RWPE1 (cell line): ENCODE measurements at places on chromosomes 11 and 22.

DNA sequence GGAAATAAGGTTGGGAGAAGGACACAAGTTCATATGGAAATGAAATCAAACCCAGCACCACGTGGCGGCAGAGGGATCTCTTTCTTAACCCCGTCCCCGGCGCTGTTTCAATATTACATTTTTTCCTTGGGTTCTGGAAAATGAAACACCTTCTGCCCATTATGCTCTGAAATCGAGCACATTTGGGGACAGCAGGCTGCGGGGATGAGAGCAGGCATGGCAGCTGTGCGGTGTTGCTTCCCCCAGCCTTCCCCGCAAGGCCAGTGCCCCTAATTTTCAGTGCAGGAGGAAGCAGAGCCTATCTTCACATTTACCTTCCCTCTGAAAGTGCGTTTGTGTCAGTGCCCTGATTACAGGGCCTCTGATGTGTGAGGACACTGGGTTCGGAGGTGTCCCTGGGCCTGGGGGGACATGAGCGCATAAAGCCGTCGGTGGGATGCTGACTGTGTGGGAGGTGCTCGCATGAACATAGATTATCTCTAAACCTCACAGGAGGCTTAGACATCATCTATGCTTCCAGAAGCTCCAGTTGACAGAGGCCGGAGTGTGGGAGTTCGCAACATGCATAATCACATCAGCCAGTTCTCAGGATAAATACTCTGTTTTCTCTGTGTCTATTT, 921.3 kb downstream of the BRD1 start:
- no peak for DNase-seq

DNA sequence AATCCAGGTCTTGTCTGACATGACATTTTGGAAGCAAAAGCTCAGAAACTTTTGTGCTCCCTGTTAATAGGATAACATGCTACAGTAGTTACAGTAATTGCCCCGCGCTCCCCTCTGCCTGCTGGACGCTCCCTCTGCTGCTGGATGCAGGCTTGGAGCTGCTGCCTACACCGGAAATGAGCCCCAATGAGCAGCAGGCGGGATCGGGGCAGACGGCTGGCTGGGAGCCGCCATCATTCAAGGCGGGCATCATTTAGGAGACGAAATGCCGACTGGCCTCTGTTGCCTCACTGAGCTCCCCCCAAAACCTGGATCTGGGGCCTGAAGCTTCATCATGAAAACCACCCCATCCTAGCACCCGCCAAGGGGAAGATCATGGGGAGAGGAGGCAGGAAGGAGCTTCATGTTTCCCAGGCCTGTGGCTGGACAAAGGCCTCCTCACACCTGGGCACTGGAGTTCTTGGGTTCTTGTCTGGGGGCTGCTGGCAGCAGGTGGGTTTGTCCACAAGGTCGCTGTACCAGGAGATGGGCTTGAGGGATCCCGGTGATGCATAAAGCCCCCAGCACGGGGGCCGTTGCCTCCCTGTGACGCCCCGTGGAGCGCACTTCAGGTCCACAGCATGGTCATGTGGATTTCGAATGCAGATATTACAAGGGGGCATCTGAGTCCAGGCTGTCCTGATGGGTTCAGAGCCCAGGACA, 664.3 kb downstream of the BRD1 start:
- no peak for DNase-seq

- DNase-seq: no peak
Measured at GRCh38 chr11:2945031-2945756, 16.0 kb upstream of the PHLDA2 start.

DNA sequence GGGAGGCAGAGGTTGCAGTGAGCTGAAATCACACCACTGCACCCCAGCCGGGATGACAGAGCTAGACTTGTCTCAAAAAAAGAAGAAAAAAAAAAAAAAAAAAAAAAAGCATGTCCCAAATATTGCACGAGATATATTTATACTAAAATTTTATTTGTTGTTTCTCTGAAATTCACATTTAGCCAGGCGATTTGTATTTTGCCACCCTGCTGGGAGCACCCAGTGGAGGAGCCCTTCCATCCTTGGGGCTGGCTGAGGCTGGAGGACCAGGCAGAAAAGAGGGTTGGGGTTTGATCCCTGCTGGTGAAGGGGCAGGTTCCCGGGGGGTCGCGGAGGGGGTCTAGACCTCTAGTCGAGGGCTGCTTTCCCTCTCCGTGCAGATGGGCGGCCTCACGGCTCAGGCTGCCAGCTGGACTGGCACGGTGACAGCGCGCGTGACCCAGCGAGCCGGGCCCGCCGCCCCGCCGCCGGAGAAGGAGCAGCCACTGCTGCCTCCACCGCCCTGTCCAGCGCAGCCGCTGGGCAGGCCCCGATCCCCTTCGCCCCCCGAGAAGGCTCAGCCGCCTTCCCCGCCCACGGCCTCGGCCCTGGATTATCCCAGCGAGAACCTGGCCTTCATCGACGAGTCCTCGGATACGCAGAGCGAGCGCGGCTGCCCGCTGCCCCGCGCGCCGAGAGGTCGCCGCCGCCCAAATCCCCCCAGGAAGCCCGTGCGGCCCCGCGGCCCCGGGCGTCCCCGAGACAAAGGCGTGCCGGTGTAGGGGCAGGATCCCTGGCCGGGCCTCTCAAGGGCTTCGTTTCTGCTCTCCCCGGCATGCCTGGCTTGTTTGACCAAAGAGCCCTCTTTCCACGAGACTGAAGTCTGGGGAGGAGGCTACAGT, 952 bp upstream of the CATSPERZ start:
- DNase-seq: no peak

DNA sequence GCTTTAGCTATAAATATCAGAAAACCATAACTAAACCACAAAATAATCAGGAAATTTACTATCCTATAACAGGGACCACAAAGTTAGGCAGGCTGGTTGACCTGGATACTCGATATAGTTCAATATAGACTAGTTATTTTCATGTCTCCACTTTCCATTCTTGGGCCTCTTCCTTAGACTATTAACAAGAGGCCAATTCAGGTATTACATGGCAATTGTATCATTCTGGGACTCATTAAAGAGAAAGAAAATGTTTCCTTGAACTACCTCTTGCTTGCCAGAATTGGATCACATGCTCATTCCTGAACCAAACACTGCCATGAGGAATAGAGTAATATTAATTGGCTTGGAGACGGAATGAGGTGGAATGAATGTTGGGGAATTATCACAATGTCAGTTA, 76.0 kb downstream of the EIF3M start:
- peak; percentile 4 for DNase-seq

- DNase-seq: no peak
Measured at GRCh38 chr11:83612891-83613766, 327.0 kb upstream of the CCDC90B start.

DNA sequence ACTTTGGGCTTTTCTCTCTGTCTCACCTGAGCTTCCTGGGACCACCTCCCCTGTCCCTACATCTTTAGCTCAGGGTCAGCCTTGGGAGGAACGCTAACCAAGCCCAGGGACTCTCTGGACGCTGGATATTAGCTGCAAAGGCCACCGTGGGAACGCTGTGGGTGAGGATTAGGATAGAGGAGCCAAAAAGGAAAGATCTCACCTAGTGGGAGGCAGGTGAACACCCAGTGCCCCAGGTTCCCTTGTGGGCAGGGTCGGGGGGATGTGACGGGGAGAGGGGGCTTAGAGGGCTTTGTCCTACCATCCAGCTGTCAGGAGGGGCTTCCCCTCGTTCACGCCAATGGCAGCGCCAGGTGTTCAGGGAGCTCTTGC, 50.2 kb downstream of the LINC01488 start:
- no peak for DNase-seq

DNA sequence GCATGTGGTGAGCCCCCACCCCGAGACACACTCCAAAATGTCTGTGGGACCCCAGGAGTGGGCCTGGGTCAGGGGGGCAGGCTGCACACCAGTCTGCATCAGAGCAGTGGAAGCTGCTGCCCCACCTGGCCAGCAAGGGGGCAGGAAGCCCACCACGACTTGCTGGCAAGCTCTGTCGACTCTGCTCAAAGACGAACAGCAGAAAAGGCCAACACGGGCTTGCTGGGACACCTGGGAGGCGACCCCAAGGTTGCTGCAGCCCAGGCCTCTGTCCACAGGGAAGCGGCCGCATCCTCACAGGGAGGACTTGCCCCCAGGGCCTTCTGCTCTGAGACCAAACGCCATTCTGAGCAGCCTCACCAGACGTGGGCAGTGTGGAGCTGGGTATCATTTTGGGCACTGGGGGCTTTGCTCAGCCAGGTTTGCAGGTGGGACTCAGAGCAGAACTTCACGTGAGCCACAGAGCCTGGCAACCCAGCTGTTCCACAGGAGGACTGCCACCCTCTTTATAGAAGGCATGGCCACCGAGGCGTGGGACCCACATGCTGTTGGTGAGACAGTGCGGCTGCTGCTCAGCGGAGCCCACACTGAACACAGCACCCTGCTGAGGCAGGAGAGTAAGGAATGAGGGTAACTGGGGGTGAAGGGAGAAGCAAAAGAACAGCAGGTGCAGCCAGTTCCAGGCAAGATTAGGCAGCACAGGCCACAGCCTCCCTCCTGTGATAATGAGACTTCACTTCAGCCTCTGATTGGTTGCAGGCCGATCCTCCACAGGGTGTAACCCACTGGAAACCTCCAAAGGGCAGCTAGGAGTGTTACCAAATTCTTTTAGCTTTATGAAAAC, 11.0 kb downstream of the IL17REL start:
- no peak for DNase-seq

DNA sequence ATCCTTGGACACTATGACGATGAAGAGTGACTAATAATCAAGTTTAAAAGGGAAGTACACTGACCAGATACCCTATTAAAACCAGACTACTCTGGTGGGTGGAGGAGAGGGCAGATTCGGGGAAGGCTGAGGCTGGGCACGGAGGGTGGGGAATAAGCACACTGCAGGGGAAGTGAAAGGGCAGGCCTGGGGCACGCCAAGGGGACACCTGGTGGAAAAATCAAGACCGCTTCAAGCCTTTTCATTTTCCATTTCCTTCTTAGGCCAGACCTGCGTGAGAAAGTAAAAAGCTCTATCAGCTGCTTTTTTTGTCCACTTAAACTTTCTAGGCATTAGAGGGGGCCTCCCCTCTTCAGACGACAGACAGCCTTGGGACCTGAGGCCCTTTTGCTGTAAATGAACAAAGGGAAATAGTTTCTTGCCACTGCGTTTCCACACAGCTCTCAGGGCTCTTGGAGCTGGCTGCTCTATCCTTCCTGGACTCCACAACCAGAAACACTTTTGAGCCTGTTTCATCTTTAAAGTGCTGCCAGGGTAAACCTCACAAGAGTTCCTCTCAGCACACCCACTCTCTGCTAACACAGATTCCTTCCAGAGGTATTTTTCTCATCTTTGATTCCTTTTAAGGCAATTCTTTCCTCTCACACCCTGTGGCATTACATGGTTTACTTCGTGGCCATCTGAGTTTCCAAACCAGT, 25.0 kb upstream of the SERPIND1 start:
- DNase-seq: no peak

GRCh38 chr11:130301002-130301401, 13.7 kb downstream of the ZBTB44 start:
- DNase-seq: no peak

DNA sequence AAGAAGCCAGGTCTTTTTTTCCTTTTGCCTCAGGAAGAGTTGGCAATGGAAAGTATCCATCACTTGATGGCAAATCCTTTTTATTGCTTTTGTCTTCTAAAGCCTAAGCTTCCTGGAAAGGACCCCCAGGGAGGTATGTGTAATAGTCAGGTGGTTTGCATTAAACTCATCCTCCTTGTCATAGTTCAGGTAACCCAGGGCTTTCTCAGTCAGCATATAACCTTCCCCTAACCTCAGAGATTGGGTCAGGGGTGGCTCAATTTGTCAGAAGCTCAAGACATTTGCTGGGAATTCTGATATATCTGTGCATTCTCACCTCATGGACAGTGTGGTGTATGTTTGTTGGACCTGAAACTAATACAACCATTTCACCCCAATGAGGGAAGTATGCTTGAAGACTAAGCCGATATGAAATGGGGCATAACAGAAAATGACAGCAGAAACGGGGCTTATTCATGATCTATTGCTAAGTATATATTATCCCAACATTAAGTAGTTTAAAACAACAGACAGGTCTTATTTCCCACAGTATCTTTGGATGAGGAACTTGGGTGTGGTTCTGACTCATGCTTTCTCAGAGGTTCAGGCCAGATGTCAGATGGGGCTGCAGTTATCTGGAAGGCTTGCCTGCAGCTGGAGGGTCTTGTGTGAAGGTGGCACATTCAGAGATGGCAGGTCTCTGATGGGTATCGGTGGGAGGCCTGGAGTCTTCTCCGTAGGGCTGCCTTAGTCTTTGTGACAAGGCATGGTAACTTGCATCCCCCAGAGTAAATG, 135.8 kb upstream of the SPON1 start:
- peak; percentile 68 for DNase-seq

GRCh38 chr11:130308886-130309285, 5.8 kb downstream of the ZBTB44 start:
- no peak for DNase-seq

DNA sequence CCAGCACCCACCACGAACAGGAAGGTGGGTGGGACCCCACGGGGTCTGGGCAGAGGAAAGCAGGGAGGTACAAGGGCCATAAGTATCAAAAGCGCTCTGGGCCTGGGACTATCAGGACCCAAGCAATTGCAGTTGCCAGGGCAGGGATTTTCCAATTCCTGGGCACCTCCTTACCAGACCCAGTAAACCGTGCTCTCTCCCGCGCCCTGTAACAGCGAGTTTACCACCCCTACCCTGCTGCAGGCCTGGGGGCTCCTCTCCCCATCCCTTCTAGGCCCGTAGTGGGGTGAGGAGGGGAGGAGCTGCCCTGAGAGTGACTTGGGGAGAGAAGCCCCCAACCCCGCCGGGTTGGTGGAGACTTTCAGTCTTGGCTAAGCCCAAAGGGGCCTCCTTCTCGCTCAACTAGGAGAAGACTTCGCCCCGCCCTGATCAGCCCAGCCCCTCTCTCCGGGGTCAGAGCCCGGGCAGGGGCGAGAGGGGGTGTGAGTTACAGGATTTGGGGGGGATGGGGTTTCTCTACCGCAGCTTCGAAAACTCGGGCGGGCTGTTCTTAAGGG, 5.4 kb downstream of the PAX6 start:
- DNase-seq: no peak

DNA sequence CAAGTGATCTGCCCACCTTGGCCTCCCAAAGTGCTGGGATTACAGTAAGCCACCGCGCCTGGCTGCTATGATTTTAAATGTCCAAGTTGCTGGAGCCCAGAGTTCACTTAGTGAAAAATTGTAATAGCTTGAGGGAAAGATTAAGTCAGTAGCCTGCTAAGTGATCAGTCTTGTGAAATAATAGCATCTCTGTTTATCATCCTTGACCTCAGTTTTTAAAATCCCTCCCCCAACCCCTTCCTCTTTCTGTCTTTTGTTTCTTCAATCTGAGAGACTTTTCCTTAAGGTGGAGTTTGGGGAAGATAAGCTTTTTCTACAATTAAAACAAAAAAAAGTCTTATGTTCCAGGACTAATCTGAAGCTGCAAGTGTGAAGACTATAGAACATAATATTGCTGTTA, 6.4 kb downstream of the HIPK3 start:
- DNase-seq: no peak
